ENCODE measurements at places on chromosomes 5 and 9. TPM values are rescaled to one million over a fixed set of nuclear protein-coding genes. Genes with fewer than 3 reads are reported as not detected.

Gene MUSK
- 2.2 TPM for total RNA-seq

Gene KCNN2
- total RNA-seq, result 0.41 TPM

Gene STPG3
- total RNA-seq, result not detected

Gene FOXD1
- not detected for total RNA-seq

Gene SOWAHA
- total RNA-seq, result 35.2 TPM

Gene PSAT1
- total RNA-seq, result 3.5 TPM

Gene ARL10
- 3.4 TPM for total RNA-seq

Gene NXNL2
- total RNA-seq, result not detected

Gene EQTN
- not detected for total RNA-seq

Gene MAPK9
- 25.5 TPM for total RNA-seq

Gene PAM
- 181 TPM for total RNA-seq

Gene CAMK2A
- total RNA-seq, result 0.82 TPM

Gene SPATA31D4
- not detected for total RNA-seq

- no peak for DNase-seq
Observed at GRCh38 chr5:162240734-162241133, 173.2 kb downstream of the GABRG2 start.

- no peak for DNase-seq
Observed at GRCh38 chr9:100219347-100219746, 120.3 kb downstream of the INVS start.

- no peak for DNase-seq
Observed at GRCh38 chr9:125521462-125522327, 185.3 kb downstream of the MAPKAP1 start.

GRCh38 chr5:124726631-124727362 is 19.6 kb downstream of the ZNF608 start:
- no peak for DNase-seq

DNA sequence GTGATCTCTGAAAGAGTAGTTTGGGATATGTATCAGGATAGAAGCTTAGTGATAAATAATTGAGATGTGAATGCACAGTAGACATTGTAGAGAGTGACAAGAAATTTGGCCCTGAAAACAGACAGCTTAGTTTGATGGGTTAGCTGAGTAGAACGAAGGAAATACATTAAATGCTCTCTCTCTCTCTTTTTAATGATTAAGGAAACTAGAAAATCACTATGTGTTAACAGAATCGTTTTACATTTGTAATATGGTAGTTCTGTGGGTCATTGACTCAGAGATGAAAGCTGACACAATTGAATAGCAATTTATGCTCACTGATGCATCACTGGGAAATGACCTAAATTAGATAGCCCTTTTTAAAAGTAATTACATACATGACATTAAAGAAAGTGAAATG is 739.8 kb upstream of the PTPRD start:
- DNase-seq, result no peak

- no peak for DNase-seq
Observed at GRCh38 chr9:2158766-2159430, 143.8 kb downstream of the SMARCA2 start.

DNA sequence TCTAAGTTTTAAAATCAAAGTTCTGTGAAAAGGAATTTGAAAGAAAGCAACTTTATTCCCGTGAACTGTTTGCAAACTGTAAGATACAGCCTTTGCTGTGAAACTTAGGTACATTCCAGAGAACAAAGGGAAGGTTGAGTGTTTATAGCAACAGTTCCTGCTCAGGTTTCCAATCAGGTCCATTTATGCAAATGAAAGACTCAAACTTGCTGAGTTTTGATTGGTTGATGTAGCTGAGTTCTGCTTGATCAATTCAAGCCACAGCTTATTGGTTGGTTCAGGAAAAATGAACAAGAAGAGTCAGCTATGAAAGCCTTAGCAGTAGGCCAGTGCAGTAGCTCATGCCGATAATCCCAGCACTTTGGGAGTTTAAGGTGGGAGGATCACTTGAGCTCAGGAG is 37.9 kb downstream of the SLC27A6 start:
- no peak for DNase-seq

DNA sequence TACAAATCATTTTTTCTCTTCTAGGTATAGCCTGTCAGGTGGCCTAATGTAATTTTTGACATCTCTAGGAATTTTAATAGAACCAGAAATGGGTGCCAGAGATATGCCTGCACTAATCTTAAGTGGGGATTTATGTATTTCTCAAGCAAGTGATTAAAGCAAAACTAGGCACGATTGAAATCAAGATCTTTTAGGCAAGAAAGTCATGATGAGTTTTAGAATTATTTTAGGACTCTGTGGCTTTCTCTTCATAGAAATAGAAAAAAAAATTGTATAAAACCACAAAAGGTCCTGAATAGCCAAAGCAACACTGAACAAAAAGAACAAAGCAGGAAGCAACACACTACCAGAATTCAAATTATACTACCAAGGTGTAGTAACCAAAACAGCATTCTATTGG is 952 bp upstream of the AMACR start:
- no peak for DNase-seq

DNA sequence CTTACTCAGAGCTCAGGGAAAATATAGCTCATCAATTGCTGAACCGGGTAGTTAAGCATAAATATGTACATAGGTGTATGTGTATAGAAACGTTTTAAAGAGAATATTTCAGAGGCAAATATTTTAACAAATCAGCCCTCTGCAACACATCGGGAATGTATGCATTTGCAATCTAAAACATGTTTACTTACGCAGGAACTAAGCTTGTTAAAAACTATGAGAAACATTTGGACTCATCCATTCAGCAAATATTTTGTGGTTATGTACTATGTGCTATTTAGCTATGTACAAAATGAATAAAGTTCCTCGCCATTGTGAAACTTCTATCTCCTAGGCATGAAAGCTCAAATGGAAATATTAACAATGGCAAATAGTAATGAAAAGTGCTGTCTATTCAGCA is 469.9 kb downstream of the ARHGEF28 start:
- DNase-seq, result no peak

DNA sequence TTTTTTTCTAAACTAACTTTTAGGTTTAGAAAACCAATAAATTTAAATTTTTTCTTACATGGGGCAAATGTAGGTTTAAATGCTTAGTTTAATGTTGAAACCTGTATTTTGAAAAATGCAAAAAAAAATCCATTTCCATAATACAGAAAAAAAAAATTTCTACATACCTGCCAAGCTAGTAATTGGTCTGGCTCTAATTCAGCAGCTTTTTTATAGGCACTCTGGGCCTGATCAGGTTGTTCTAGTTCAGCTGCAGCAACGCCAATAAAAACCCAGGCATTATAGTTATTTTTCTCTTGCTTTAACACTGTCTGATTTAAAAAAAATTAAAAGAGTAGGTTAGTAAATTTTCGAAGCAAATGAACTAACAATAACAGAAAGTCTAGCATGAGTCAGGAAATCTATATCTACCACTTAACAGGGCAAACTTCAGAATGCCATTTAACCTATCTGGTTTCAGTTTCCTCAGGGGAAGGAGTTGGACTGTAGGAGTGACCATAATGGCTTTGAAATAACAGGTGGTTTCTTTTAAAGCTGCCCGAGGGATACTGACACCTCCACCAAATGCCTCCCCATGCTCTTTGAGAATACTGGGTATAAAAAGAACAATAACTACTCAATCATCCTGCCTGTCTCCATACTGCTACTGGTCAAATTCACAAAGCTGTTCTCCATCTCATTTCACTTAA is 11.6 kb downstream of the SKIC3 start:
- DNase-seq, result no peak

- no peak for DNase-seq
Observed at GRCh38 chr5:150075806-150076205, 10.5 kb downstream of the CSF1R start.

- DNase-seq, result no peak
Observed at GRCh38 chr9:135764731-135765130, 62.7 kb downstream of the KCNT1 start.

DNA sequence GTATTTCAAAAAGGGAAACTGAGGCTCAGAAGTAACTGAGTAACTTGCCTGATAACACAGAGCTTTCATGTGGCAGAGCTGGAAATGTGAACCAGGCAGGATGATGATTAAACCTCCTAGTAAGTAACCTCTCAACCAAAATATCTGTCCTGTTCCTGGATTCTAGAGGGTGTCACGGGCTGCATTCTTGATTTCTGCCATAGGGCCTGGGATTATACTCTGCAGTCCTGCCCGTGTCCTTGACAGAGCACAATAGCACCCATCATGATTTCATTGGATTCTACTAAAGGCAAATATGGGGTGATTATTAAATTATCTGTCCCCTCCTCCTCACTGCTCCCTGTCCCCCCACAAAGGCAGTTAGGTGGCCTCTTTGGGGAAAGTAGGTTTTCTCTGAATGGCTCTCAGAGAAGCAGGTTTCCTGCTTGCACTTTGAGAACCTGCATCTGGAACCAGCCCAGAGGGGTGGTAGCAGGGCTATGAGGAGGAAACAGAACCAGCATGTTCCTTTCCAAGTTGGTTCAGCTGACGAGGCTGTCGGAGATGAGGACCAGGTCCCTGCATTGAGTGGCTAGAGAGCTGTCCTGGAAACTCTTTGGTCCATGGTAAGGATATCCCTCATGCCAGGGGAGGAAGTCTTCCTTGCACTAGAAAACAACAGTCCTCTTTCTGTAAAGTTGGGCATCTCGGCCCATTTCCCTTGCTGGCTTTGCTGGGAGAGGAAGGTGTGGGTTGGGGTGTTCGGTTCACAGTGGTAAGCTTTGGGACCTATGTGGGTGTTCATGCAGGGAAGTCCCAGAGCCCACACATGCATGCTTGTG is 36.6 kb downstream of the PPARGC1B start:
- DNase-seq, result no peak

DNA sequence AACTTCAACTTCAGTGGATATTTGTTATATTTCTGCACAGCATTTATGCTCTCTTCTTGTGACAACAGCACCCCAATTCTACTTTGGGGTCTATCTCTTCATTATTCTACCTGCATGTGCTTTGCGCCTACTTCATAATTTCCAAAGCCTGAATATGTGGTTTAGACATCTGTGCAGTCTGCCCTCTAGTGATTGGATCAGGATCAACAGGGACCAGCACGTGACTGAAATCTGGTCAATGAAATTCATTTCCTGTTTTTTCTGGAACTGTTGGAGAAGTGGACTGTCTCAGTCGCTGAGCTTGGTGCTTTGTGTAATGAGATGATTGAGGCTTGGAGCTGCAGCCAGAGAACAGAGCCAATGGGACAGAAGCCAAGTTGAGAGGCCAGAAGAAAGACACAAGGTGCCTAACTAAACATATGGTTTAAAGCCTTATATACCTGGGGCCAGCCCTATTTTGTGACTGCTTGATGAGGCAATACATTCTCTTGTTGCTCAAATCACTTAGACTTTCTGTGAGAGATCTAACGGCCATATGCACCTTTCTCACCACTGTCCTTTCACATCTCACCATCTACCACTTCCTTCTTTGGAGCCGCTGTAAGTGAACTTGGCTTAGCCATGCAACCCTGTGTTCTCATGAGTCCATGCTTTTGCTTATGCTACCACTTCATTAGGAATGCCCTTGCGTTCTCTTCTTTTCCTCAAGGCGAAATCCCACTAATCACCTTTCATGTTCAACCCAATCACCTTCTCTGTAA is 68.8 kb upstream of the PPP2R2B start:
- DNase-seq, result no peak

GRCh38 chr5:12870872-12871539 is 966.8 kb upstream of the CTNND2 start:
- no peak for DNase-seq

DNA sequence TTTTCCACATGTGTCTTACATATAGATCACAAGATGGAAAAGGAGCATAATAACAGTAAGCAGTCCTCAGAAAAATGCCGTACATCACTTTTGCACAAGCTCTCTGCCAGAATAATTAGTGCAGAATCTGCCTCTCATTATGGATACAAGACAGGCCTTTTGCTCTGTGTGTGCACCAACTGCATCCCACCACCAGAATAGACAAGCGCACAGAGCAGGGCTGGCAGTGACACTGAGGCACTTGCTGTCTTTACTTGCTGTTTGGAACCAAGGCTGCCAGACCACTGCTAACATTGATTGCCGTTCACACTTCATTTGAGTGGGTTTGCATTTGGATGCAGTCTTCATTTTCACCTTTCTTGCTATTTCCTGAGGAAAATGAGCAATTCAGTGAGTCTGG is 741.3 kb downstream of the TLE1 start:
- no peak for DNase-seq

- DNase-seq, result no peak
Observed at GRCh38 chr5:112907166-112907631, 14.8 kb downstream of the REEP5 start.

- no peak for DNase-seq
Observed at GRCh38 chr5:178078197-178079010, 34.9 kb upstream of the N4BP3 start.

DNA sequence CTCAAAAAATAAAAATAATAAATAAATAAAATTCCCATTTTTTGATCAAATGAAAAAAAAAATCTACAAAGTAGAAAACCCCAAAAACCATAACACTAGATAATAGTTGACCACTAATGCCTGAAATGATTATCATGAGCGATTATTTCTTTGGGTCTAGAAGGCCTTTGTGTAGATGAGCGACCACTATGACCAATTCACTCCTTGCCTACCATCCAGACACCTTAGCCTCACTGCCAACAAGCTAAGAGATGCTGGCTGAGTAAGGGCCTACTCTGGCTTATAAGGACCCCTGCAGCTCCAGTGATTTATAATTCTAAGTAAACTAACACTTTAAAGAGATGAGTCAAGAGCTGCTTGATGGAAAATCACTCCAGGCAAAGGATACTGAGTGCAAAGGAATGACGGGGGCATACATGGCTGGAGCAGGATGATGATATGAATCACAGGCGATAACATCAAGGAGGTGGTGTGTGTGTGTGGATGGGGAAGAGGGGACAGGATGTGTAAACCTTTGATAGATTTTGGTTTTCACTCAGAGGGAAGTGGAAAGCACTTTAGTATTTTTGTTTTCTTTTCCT is 4.8 kb upstream of the F2RL1 start:
- no peak for DNase-seq

DNA sequence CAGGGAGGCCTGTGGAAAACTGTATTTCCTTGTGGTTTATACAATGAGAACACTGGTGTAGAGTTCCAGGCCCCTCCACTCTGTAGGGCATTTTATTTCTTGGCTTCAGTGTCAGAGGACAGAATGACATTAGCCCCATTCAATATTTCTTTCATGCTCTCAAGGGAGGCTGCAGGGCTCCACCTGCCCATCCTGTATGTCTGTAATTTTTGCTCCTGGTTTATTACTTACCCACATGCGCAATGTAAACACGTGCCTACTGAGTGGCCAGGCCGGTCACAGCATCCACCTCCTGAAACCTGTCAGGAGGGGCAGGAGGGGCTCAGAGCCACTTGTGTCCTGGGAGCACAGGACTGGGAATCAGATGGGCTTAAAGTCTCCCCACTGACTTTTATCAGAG is 82.4 kb downstream of the GADD45G start:
- DNase-seq, result no peak

- no peak for DNase-seq
Observed at GRCh38 chr9:32340361-32340760, 44.1 kb upstream of the ACO1 start.

- DNase-seq, result no peak
Observed at GRCh38 chr9:126526218-126527108, 87.3 kb upstream of the LMX1B start.

DNA sequence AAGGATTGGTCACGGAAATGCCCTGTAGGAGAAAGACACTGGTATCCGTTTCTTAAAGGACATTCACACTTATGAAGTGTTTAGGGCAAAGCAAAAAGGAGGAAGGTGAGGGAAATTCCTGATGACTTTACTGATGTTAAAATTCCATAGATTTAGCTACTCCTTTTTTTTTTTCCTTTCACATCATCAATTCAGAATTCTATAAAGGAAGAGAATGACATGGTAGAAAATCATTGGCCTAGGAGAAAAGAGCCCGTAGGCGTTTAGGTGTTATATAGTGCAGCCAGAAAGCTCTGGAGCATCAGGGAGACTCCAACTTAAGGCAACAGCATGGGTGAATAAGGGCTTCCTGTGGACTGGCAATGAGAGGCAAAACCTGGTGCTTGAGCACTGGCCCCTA is at the start of gene TSLP:
TSLP (plus strand) TSS at position 301 of the 400 bp plus-strand sequence. CDS start 178 bp downstream, outside the sequence.
- no peak for DNase-seq
